ENCODE measurements at places on chromosomes 12 and 14.

- no peak for DNase-seq
These were observed 58.7 kb downstream of the DRAM1 start for GRCh38 chr12:101935890-101936746.

DNA sequence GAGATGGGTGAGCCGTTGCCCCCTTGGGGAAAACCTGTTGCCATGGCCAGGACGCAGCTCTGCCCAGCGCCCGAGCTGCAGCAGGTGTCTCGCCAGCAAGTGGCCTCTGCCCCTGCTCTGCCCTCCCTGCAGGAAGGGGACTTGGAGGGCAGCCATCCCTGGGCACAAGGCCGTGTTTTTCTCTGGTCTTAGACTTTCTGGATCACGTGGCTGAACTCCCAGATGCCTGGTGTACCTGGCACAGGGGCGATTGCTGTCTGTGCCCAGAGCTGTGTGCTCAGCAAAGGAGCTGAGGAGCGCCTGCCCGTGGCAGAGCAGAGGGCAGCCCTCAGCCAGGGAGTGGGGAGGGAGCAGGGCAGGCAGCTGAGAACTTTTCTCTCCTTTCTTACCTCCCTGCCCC lies 38.0 kb downstream of the TMEM63C start:
- no peak for DNase-seq

GRCh38 chr12:120132054-120132836 lies 15.7 kb upstream of the RAB35 start:
- no peak for DNase-seq

DNA sequence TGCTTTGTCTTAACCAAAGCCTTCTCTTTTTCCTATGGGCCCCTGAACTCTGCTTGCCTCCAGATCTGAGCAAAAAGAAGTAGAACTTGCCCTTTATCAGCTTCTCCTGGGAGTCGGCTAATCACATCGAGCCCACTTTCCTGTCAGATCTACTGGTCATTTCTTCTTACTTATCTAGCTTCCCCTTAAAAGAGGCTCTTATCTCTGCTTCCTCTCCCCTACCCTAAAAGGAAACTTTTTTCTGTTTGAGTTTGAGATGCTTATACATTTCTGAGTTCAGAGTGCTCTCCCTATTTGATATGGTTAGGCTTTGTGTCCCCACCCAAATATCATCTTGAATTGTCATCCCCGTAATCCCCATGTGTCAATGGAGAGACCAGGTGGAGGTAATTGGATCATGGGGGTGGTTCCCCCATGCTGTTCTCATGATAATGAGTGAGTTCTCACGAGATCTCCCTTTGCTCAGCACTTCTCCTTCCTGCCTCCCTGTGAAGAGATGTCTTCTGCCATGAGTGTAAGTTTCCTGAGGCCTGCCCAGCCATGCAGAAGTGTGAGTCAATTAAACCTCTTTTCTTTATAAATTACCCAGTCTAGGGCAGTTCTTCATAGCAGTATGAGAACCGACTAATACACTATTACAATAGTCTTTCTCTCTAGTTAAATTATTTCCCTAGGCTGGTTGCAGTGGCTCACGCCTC lies 114.7 kb upstream of the AMN1 start:
- no peak for DNase-seq

GRCh38 chr12:54298904-54299303 lies 1.9 kb downstream of the NFE2 start:
- DNase-seq = no peak

DNA sequence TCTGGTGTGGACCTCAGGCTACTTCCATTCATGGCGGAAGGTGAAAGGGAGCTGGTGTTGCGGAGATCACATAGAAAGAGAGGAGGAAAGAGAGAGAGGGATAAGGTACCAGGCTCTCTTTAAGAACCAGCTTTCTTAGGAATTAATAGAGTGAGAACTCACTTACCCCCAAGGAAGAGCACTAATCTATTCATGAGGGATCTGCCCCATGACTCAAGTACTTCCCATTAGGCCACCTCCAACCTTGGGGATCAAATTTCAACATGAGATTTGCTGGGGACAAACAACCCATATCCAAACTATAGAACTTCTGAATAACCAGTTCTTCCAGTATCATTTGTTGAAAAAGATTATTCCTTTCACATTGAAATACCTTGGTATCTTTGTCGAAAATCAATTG lies 34.0 kb upstream of the C2CD5 start:
- DNase-seq = no peak

DNA sequence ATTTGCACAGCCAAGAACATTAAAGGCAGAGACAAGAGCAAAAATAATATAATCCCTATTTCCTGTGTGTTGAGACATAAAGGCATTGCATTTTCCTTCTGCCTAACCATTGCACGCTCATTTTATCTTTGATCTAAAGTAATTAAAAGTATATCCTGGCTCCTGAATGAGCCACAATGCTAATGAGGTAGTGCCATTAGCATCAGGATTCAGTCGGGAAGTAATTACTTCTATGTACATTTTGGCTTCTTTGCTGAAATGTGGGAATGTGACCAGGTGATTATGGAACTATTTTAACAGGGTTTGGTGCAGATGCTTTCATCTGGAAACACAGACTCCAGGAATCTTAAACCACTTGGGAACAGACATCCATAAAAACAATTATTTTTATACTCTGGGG lies 77.4 kb downstream of the TMTC1 start:
- DNase-seq = no peak

GRCh38 chr12:32418903-32419519 lies 19.7 kb downstream of the FGD4 start:
- no peak for DNase-seq

GRCh38 chr14:100524933-100525243 lies 62.3 kb downstream of the BEGAIN start:
- peak; percentile 79 for DNase-seq

DNA sequence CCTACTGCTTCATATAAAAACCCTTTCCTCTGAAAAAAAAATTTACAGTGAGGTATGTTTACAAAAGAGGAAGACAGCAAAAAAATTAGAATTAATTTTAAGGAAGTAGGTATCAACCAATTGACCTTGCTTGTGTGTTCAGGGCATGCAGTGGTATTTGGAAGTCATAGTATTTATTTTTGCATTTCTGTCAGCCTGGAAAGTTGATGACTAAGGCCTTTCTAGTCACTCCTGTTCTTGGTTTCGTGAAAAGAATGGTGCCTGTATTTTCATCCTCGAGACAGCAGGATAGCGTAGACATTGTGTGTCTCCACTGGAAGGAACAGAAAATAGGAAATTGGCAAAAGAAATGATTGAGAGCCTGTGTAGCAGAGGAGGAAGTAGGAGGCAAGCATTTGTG lies 24.5 kb downstream of the SLC16A7 start:
- DNase-seq = no peak

DNA sequence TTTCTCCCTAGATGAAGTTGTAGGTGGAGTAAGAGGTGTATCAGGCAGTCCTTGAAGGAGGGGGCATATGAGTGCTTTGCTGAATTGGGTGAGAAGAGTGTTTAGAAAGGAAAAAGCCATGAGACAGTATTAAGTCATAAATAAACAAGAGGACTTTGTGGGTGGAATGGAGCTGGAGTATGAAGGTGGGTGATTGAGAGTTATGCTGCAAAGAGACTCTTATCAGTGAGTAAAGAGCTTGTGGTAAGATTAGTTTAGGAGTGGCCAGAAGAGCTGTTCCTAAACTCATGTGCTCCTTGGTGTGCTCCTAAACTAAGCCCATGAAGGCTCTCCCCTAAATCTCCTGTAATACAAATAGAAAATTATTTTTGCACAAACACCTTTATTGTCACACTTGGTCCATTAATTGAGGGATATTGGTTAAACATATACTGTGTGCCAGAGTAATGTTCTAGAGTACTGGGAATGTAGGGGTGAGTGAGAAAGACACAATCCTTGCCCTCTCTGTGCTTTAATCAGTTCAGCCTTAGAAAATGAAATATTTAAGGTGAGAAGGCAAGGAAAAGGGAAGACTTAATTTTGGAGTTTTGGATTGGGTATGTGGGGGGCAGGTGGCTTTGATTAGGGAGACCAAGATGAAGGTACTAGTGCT lies 9.8 kb downstream of the CHPT1 start:
- DNase-seq = no peak

DNA sequence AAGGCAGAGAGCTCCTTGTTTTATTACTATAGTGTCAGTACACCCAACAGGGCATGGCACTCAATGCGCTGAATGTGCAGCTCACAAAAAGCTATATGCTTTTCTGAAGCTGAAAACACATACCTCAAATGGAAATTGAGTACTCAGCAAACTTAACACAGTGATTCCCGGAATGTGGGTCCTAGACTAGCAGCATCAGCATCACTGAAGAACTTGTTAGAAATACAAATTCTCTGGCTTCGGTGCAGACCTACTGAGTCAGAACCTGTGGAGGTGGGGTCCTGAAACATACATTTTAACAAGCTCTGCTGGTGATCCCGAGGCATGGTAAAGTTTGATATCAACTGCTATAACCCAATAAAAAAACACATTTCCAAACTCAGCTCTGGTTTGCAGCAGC lies 14.9 kb downstream of the RERG start:
- no peak for DNase-seq

DNA sequence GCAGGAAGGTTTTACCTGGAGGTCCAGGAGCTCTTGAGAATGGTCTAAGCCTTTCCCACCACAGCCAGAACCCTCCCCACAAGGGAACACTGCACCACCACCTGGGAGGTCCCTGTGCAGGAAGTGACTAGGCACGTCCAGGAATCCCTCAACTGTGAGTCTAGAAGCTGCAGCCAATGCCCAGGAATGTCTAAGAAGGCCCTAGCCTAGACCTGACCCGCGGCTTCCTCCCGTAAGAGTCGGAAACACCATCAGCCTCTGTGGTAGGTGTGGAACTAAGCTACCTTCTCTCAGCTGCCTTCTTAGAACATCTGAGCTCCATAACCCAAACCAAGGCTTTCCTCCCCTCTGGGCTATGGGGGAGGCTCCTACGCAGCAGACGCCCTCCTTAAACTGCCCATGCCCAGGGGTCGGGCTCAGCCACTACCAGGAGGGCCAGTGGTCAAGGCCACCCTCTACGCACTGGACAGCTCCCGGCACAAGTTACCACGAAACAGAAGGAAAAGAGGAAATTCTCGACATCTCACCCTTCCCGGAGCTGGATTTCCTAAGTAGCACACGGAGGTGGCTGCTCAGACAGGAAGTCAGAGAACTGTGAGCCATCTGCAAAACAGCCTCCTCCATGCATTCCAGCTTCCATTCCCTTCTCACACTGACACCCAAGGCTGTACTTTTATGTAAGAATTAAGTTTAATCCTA lies 25.5 kb downstream of the ZFYVE21 start:
- DNase-seq = no peak

GRCh38 chr12:76018111-76018510 lies 13.5 kb downstream of the PHLDA1 start:
- DNase-seq = no peak

GRCh38 chr14:92282669-92283068 lies 40.3 kb upstream of the SLC24A4 start:
- no peak for DNase-seq

GRCh38 chr12:76300297-76300665 lies 47.9 kb downstream of the BBS10 start:
- DNase-seq = no peak

DNA sequence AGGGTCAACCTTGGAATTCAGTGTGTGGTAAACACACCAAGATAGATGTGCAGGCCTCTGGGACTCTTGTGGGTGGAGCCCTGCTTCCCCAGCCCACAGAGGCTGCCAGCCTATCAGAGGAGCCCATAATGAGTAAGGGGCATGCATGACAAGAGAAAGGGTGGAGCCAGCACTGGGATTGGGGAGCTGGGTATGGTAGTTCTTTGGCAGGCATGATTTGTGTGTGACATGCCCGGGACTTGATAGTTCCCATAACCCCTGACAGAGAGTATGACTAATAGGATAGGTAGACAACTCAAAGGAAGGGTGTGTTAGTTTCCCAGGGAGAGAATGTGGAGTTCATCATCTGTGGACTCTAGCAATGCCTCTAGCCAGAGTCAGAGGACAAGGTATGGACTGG lies 143.0 kb downstream of the EMP1 start:
- DNase-seq = no peak

DNA sequence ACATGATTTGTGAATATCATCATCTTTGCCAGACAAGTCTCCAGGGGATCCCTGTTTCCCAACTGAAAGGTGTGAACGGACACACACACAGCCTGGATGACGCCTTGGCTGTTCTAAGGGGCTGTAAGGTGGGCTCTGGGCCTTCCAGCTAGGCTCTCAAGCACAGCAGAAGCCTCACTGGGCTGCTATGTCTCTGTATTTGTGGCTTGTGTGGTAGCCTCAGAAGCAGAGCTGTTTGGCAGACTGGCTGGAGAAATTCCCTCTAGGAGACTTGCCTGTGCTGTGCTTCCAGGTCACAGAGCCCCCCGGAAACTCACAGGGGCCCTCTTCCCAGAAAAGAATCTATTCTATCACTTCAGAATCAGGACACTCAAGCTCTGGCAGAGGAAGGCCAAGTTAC lies 21.4 kb downstream of the OTUB2 start:
- no peak for DNase-seq

DNA sequence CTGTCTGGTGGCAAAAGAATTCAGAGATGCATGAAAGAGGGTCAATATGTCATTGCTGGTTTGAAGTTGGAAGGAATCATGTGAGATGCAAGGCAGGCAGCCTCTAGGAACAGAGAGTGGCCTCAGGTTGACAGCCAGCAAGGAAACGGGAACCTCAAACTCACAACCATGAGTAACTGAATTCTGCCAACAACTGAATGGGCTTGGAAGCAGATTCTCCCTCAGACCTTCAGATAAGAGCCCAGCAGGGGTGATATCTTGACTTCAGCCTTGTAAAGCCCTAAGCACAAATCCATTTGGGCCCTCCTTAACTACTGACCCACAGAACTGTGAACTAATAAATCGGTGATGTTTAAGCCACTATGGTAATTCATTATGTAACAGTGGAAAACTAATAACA lies 35.8 kb downstream of the USP15 start:
- DNase-seq = no peak

DNA sequence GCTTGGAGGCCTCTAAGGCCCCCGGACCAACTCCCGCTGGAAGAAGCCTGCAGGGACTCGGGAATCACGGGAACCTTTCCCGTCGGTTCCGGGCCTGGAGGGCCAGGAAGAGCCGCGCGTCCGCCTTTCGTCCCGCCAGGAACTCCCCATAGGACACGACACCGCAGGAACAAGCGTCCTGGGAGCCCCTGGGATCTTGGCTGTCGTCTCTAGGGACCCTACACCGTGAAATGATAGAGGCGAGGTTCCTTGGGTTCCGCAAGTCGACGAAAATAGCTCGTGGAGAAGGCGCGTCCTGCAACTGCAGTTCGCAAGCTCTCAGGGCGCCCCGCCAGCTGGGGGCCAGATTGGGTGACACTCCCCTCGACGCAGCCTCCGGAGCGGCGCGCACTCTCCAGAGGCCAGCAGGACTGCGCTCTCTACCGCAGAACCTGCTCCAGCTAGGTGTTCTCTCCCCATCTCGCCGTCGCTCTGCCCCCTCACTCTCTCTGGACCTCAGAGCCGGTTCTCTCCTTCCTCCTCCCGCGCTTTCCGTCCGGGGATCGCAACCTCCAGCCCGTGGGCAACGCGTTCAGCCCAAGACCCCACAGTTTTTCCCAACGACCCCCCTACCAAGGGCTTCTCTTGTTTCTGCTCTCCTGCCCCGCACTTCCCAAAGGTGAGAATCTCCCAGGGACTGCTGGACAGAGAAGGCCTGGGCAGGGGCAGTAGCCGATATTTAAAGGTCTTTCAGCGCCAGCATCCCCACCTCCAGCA lies 776 bp downstream of the BMP4 start:
- no peak for DNase-seq

Data from D341Med (cell line).